Substantia nigra (tissue), 51 donors: ENCODE measurements at places on chromosomes 3 and 15.

DNA sequence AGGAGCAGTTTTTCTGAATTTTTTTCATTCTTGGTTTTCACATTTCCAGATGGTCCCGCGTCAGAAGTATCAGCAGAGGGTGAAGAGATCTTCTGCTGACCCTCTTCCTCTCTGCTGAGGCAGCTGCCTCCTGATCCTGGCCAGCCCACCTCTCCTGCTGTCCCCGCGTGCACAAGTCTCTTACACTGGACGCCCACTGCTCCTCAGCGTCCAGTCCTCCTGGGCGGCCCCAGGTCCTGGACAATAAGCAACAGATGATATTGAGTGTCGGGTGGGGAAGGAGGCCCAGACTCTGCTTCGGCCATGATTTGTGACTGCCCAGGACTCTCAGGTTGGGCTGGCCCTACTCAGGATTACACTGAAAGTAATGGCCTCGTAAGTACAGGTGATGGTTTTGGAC, 50.1 kb downstream of the KLHL25 start:
- DNase-seq: no peak

DNA sequence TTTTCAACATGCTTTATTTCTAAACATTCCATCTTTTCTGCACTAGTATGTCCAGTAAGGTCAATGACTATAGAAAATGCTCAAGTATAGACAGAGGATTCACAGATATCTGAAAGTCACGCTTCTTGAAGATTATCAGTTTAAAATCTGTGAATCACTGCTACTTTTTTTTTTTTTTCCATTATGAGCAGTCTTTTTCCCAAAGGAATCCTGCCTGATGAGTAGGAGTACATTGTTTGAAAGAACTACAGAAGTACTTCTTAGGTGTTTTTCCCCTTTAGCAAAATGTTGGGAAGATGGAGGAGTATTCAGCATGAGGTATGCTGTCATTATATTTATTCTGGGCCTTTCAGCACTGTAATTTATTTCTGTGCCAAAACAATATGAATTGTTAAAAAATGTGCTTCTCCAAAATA, 266.2 kb downstream of the NLGN1 start:
- DNase-seq: no peak

DNA sequence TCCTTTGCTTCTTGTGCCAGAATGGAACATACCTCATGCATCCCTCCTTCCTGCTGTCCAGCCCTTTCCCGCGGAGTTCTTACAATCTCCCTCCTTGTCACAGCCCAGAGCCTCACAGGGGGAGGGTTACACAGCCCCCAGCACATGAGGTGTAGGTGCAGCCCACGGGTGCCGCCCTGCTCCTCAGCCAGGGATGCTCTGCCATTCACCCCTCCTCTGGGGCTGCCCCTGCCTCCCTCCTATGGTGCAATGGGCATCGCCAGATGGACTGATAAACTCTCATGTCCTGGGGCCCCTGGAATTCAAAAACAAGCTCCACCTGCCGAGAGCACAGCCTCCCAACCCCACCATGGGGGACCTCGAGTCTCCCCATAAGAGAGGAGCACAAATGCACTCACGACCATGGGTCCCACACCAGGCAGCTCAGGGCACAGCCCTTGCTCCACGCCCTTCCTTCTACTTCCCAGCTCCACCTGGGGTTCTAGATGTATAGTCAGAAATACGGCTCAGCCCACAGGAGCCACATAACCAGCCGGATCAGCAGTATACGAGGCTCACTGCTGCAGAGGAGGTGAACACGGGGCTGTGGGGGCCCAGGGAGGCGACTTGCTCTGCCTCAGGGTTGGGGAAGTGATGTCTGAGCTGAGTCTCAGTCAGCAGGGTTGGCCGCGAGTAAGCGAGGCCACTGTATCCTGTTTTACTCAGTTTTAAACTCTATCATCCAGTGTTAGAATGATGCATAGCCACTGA, 269.7 kb upstream of the LYSMD4 start:
- no peak for DNase-seq

GRCh38 chr3:149087208-149087607, 875 bp upstream of the HLTF start:
- no peak for DNase-seq

GRCh38 chr3:71262364-71263265, 320.9 kb downstream of the FOXP1 start:
- no peak for DNase-seq

DNA sequence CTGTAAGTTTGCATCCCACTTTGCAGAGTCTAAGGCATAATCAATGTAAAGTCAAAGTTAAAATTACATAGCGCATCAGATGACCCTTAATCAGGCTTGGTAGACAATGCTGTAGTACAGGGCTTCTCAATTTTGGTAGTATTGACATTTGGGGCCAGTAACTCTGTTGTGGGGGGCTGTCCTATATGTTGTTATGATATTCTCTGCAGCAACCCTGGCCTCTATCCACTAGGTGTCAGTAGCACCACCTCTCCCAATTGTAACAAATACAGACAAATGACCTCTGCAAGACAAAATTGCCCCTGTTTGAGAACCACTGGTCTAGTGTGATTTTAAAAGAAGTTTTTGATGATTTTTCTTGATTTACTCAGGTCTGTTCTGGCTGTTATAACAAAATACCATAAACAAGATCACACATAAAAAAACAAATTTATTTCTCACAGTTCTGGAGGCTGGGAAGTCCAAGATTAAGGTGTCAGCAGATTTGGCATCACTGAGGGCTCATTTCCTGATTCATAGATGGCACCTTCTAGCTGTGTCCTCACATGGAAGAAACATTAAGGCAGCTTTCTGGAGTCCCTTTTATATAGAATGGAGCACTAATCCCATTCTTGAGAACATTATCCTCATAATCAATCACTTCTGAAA, 37.6 kb upstream of the SLC9A9 start:
- DNase-seq: no peak

DNA sequence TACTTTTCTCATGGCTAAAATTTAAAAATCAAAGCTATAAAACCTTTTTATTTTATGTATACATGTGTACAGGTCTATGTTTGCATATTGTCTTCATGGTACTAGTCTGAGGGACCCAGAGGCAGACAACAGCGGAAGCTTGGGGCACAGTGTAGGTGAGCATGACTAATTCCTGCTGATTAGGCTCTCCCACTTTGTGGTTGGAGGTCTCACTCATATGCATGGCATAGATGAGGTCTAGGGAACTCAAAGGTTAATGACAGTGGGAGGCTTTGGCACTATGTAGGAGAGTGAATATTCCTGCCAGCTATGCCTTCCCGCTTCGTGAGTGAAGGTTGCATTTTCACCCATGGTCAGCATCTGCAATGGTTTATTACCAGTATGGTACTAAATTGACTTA, 47.5 kb upstream of the AADACL2 start:
- DNase-seq: no peak

DNA sequence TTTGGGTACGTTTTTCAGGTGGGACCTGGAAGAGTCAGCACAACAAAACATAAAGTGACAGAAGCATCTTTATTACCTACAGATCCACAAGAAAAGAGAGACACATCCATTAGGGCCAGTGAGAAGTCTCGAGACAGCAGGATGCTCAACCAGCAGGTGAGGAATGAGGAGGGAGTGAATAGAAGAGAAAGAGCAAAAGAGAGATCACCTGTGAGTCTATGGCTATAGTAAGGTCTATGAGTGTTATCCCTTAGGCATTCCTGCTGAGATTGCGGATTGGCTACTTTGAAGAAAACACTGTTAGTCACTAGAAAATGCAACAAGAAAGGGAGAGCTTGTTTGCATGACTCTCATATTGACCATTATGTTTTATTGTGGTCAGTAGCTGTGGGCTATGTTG, 1556.2 kb upstream of the GBE1 start:
- no peak for DNase-seq

DNA sequence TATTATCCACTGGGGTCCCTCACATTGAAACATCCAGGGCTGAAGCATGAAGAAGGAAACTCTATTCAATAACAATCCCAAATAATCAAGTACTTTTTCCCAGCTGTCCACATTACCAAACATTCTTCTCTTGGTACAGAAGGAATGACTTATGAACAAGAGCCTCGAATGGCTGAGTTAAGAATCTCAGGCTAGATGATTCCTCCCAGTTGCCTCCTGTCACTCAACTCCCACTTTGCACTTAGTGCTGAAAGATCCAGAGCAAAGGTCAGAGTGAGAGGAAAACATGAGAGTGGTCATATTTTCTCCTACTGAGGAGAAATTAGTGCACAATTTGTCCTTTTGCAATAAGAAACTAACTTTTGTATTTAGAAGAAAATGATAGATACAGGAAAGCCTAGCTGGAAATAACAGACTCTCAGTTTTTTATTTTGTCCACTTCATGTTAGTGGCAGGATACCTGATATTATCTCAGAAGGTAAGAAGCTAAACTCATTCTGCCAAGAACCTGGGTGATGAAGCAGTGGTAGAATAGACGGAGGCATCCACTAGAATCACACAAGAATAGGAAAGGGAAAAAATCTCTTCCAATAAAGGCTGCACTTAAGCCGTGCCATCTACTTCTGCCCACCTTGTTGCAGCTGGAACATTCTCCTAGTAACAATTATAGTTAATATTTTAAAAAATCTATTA, 46.2 kb downstream of the GADL1 start:
- no peak for DNase-seq

- DNase-seq: no peak
Observed at GRCh38 chr3:146554151-146554760, 9.8 kb upstream of the PLSCR1 start.
